Activated CD8-positive, alpha-beta memory T cell treated with anti-CD3 and anti-CD28 coated beads for 1 hour (primary cell): ENCODE measurements at places on chromosomes 5 and 9.

- DNase-seq = no peak
These were observed 72.8 kb downstream of the NIPSNAP3B start for GRCh38 chr9:104836767-104837166.

DNA sequence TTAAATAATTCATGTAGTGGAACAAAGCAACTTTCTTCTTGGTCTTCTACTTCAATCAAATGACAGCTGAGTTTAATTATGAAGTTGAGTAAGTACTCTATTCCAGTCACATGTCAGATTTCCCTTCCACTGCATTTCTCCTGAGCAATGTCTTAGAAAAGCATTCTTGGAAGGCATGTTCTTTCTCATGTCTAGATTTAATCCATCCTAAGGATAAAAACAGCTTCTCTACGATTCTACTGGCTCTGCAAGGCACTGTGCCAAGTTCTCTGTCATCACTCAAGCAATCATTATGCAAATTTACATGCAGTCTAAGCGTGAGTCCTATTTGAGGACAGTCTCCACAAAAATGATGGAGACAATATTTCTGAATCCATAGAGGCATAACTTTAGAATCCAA lies 142.4 kb downstream of the YIPF5 start:
- DNase-seq = no peak

DNA sequence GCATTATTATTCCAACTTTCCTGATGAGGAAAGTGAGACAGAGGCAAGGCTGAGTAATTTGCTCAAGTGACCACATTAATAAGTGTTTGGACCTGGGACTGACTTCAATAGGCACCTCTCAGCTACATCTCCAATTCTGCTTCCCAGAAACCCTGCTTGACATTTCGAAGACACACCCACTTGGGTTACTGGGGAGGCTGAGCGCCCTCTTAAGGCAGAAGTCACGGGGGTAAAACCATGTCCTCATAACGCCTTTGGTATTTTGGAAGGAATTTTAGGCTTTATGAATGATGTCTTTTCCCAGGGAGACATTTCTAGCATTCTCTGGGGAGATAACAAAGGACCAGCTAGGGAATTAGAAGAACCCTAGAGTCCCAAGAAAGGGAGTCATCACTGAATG lies 53.3 kb downstream of the TRPC7 start:
- no peak for DNase-seq

GRCh38 chr5:97229196-97229595 lies 46.1 kb upstream of the RIOK2 start:
- no peak for DNase-seq

DNA sequence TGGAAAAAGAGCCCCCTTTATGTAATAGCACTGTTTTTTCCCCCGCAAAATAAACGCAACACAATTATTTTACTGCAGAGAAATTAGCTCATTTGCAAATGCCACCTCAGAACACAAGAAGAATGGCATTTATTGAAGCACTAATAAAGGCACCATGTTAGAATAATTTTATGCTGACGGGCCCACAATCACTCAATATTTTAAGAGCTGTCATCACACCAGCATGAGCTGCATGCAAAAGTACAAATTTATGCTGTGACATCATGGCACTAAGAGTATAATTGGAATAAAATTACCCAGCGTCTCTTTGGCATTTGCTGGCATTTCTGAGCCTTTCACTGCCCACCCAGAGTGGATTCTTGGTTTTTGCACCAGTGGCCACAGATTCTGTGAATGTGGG lies 364.6 kb downstream of the TLE4 start:
- no peak for DNase-seq

GRCh38 chr5:6452622-6453504 lies 4.2 kb downstream of the UBE2QL1 start:
- no peak for DNase-seq

- no peak for DNase-seq
These were observed 57.4 kb upstream of the SLC25A51 start for GRCh38 chr9:37961351-37961750.

DNA sequence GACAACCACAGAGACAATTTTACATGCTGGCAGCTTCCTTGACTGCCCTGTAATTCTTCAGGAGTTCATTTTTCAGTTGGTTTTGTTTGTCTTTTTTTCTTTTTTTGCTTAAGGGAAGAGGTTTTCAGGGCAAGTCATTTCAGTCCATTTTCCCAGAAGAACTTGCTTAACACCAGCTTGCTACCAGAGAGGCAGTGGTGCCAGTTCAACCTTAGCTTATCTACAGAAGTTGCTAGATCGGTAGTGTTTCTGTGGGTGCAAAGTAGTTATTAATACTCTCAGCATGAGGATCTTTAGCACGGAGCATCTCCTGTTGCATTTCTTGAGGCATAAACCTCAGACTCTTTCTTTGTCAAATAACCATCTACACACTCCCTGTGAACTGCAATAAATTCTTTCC lies 1.1 kb downstream of the SPEF2 start:
- no peak for DNase-seq

DNA sequence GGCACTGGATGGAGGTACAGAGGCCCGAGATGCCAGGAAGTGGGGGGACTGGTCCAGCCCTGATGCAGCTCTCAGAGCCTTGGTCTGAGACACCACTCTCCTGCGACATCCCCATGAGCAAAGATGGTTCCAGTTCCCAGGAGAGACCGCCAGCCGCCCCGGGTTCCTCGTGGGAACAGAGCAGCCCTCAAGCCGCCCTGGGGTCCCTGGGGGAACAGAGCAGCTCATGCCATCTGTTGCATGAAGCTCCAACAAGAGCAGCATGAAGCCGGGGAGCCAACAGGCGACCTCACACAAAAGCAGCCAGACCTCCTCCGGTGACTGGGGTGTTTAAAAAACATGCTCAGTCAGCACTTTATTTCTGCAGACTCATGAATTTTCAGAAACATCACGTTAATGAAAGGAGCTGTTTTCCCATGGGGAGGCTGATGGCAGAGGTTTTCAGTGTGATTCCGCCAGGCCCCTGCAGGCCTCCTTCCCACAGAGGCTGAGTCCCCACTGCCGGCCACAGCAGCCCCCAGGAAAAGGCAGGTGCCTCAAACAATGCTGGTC lies 6.2 kb downstream of the SLC6A18 start:
- no peak for DNase-seq

GRCh38 chr5:94890907-94891306 lies 272.4 kb downstream of the SLF1 start:
- no peak for DNase-seq

DNA sequence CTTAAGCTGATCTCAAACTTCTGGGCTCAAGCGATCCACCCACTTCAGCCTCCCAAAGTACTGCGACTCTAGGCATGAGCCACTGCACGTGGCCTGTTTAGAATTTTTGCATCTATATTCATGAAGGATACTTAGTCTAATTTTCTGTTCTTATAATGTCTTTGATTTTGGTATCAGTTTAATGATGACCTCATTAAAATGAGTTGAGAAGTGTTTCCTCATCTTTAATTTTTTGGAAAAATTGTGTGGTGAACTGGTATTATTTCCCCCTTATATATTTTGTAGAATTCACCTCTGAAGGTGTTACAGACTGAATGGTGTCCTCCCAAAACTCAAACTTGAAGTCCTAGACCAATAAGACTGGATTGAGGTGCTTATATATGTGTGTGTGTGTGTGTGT lies 46.5 kb downstream of the ANKRD31 start:
- DNase-seq = no peak

DNA sequence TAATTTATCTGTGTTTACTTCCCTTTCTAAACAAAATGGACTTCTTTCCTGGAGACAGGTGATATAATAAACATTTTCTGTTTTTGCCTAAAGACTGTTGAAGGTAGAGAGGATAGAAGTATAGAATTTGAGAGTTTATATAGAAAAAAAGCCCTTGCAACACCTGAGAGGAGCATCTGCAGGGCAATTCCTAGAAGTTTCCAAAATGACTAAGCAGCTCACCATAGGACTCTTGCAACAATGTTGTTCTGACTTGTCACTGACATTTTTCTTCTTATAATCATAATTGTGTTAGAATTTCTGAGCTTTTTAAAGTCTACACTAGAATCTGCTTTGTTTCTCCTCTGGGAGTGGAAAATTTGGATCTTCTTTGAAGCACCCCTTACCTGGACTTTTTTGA lies 216.8 kb downstream of the TUSC1 start:
- no peak for DNase-seq
